MV-4-11 (cell line): ENCODE measurements at places on chromosomes 4 and X.

DNA sequence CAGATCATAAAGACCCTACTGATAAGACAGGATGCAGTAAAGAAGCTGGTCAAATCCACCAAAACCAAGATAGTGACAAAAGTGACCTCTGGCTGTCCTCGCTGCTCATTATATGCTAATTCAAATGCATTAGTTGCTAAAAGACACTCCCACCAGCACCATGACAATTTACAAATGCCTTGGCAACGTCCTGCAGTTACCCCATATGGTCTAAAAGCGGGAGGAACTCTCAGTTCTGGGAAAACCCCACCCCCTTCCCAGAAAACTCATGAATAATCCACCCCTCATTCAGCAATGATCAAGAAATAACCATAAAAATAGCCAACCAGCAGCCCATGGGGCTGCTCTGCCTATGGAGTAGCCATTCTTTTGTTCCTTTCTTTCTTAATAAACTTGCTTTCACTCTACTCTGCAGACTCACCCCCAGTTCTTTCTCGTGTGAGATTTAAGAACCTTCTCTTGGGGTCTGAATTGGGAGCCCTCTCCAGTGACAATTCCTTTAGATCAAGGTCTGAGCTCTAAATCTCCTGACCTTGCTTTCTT is 217.1 kb upstream of the STS start:
- no peak for DNase-seq

- no peak for DNase-seq
Observed at GRCh38 chrX:105725228-105725627, 97.1 kb upstream of the NRK start.

DNA sequence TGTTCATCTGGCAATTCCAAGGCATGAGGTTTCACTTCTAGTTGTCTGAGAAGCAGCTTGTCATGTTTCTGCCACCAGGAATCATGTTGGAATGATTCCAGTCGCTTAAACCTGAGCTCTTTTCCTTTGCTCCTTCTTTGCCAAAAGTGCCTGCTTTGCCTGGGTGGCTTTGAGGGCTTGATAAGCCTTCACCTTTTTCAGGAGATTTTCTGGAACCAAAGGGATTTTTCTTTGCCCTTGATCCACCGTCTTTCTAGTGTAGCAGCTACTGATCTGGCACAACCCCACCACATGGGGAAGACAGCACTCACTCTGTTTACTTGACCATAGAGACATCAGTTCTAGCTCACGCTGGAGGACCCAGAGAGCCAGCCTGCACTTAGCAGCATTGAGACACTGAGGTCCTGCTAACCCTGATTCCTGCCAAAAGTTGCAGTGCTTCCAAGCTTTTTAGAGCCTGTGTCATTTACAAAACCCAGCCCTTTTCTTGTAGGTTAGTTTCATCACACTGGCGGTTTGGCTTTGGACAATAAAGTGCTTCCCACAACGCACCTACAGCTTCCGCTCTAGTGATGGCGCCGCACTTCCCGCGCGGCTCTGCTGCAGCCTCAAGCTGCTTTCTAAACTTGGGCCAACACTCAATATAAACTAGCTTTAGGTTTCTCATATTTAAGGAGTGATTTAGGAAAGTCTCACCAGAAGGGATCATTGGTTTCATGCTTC is 7.3 kb upstream of the CCNI start:
- peak; percentile 48 for DNase-seq

DNA sequence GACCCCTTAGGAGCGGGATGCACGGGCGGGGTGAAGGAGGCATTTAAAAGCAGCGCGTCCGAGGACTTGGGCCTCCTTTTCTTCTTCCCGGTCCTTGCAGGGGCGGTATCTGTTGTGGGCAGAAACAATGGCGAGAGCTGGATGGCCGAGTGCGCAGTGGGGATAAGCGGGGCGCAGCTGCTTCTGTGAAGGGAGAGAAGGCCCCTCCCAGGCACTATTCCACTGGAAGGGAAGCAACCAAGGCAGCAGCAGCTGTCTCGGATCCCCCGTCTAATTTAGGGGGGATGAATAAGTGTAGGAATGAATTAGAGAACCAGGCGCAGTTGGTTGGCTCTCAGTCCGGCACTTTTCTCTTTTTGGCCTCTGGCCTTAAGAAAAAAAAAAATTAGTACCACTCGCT is 995 bp downstream of the SMARCA5 start:
- no peak for DNase-seq

- DNase-seq, result no peak
Observed at GRCh38 chrX:112803060-112803459, 37.6 kb downstream of the AMOT start.

GRCh38 chrX:56557376-56557929 is 6.0 kb upstream of the UBQLN2 start:
- DNase-seq, result no peak

DNA sequence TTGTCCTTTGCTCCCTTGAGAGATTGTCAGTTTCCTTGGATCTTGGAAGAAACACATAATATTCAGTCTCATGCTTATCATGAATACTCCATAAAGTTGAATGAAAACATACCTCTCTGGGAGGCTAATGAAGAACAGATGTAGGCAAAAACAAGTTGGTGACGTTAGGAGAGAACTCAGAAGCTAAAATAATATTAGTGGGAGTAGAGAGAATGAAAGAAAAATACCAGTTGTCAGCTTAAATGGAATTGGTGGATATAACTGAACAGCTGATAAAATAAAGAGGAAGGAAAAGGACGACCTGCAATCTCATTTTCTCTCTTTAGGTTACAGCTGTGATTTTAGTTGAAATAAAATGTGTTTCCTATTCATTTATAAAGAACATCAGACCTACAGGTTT is 124.8 kb downstream of the SNCA start:
- DNase-seq, result no peak

GRCh38 chrX:19924285-19924684 is 36.9 kb upstream of the SH3KBP1 start:
- DNase-seq, result peak; percentile 91

DNA sequence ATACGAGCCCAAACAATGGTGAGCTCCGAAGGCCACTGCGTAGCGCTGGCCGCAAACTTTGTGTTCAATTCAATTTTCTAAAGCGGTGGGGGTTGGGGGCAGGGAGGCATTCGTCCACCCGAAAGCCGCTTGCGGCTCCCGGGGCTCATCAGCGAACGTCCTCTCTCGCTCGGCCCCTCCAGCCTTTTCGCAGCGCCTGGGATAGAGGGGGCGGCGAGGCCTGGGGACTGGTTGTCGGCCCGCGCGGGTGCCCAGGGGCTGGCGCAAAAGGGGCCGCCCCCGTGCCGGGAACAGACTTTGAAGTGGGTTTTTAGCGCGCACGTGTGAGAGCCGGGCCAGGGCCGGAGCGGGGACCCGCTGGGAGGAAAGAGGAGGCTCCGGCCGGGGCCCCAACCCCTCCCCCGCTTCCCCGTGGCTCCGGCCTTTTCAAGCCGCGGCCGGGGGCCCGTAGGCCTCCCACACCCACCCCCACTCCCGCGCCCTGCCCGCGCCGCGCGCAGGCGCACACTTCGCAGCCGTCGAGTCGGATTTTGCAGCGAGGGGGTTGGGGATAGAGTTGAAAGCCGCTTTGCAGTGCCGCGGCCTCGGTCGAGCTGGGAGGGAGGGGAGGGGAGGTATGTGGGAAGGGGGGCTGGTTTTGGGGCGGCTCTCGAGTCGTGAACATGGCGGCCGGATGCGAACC is 8.3 kb downstream of the ZIC3 start:
- no peak for DNase-seq

GRCh38 chr4:163875327-163875726 is 380.8 kb downstream of the TMA16 start:
- DNase-seq, result no peak

DNA sequence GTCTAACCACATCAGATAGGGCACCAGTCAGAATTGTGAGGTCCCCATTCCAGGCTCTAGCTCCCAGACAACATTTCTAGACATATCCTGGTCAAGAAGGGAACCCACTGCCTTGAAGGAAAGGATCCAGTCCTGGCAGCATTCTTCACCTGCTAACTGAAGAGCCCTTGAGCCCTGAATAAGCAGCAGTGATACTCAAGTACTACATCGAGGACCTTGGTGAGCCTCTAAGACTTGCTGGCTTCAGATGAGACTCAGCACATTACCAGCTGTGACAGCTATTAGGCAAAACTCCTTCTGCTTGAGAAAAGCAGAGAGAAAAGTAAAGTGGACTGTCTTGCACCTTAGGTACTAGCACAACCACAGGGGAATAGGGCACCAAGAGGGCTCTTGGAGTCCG is 205.8 kb upstream of the F9 start:
- DNase-seq, result no peak

DNA sequence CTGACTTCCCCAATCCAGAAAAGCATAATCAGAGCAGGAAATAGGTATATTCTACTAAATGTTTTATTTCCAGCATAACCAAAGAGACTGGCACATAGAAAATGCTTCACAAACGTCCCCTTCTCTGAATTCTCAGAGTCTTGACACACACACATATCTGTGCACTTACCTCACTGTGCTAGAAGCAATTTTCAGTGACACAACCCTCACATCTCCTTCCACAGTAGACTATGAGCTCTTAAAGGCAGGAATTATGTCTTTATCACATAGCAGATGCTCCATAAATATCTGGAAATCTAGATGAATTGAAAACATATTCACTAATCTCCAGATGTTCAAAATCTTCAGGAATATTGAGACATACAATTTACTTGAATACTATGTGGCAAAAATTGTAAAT is 5.9 kb downstream of the SOWAHB start:
- DNase-seq, result no peak

- DNase-seq, result no peak
Observed at GRCh38 chrX:65866773-65867172, 173.1 kb downstream of the VSIG4 start.

DNA sequence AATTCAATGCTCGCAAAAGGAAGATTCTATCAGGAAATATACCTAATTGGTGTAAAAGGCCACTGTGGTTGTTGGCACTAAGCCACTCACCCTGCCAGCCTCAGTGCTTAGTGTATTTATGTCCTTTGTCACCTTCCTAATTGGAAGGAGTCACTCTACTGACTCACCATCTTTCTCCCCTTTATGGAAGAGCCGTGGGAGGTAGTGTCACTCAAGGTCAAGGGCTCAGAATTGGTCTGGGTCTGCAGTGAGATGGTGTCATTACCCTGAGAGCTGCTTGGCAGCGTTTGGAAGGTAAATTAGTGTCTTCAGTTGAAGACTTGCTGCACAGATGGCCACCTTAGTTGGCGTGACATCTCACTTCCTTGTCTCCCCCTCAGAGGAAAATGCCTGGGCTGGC is 41.7 kb upstream of the CDKN2AIP start:
- DNase-seq, result no peak

DNA sequence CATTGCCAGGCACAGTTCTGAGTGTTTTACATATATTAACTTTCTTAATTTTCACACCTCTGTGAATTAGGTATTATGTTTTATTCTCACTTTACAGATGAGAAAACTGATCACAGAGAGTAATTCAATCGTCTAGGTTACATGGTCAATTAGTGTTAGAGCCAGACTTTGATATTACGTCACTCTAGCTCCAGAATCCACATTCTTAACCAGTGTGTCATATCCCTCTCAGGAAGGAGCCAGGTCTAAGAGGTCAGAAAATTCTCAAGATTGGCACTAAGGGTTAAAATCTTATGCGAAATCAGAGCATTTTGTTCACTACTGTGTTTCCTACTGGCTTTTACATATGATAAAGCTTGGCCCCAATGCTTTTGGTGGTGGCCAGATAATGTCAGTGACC is 7.4 kb downstream of the DMP1 start:
- DNase-seq, result no peak

DNA sequence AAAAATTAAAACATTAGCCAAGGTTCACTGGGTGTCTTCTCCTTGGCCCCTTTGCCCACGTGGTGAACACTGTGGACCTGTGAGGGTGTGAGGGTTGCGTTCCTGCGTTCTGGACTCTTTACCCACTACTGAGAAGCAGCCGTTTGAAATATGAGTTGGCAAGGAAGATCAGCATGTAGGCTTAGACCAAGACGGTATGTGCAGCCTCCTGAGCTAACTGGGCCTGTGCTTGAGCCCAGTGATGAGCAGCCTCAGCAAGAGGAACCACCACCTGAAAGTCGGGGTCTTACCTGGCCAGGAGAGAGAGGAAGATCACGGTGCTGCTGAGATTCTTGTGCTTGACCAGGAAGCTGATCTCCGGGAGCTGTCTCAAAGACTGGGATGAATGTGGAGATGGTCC is 19.5 kb downstream of the RGS12 start:
- DNase-seq, result no peak

- no peak for DNase-seq
Observed at GRCh38 chr4:117417856-117418255, 332.5 kb upstream of the TRAM1L1 start.

GRCh38 chr4:117898496-117898895 is 135.8 kb upstream of the NDST3 start:
- peak; percentile 55 for DNase-seq

DNA sequence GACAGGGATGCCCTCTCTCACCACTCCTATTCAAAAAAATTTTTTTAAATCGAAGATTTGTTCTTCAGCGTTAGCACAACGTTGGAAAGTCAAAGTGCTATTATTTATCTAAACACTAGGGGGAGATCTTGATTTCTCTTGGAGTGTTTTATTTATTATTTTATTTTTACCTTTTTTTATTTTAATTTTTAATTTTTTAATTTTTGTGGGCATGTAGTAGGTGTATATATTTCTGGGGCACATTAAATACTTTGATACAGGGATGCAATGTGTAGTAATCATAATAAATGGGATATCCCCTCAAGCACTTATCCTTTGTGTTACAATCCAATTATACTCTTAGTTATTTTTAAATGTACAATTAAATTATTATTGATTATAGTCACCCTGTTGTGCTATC is 37.4 kb upstream of the SLC10A4 start:
- DNase-seq, result no peak

DNA sequence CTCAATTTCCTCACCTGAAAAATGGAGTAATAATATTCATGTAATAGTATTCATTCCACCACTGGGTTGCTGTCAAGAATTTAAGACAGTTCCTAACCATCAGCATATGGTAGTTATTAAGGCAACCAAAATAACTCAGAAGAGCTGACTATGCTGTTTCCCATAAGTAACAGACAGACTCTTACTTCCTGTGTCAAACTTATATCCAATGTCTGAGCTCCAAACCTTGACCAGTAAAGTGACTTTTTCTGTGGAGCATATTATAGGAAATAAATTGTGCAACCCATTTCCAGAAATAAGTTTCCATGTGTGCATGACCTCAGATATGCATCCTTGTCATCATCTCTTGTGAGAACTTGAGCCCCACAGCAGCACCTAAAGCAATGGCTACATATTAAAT is 78.8 kb downstream of the HADH start:
- DNase-seq, result peak; percentile 44

- DNase-seq, result no peak
Observed at GRCh38 chr4:31787701-31788100, 1067.5 kb downstream of the PCDH7 start.

- no peak for DNase-seq
Observed at GRCh38 chr4:129254526-129254925, 158.6 kb downstream of the C4orf33 start.

GRCh38 chrX:16060252-16060651 is 63.1 kb upstream of the GRPR start:
- DNase-seq, result peak; percentile 1

DNA sequence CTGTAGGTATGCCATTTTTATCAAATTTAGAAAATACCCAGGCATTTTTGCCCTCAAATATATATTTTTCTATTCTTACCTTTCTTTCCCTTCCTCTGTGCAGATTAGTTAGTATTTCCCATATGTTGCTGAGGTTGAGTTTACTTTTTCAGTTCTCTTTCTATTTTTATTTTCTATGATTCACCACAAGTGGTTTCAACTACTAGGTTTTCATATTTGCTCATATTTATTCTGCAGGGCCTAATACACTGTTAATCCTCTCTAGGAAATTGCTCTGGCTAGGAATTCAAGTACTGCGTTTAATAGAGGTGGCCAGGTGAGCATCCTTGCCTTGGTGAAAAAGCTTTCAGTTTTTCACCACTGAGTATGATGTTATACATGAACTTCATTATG is 1535.3 kb upstream of the PCDH10 start:
- DNase-seq, result peak; percentile 82
